ENCODE measurements at places on chromosomes 16 and 17.

DNA sequence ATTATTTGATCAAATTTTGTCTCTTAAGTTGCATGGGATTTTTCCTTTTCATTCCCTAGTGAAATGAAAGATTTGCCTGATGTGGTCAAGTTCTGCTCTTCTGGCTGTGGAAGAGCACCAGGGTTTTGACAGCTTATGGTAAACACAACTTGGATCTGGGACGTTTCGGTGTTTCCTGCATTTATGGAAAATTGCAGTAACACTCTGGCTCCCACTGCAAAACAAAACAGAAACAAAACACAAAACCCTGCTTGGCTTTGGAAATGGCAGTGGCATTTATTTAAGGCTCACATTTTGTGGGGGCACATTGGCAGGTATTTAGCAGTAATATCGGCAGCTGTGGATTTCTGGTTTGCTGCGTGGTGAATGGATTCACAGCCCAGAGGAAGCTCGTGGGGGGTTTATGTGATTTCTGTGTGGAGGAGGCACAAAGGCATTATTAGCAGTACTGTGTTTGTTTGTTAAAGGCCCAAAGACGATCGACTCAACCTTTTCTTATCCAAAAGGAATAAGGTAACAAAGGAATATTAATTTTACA, 377.8 kb downstream of the SNX29 start:
- DNase-seq: no peak

DNA sequence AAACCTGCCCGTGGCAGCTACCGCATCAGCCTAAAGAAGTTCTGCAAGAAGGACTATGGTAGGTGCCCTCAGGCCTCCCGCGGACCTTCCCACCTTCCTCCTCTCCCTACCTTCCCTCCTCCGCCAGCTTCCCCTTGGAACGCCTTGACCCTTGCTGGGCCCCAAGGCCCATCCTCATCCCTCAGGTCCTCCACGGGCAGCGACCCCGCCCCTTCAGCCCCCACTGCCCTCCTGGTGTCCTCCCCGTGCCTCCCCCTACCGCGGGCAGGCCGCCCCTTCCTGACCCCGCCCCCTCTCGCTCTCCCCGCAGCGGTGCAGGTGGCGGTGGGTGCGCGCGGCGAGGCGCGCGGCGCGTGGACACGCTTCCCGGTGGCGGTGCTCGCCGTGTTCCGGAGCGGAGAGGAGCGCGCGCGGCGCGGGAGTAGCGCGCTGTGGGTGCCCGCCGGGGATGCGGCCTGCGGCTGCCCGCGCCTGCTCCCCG, 1.4 kb upstream of the TBC1D24 start:
- no peak for DNase-seq

DNA sequence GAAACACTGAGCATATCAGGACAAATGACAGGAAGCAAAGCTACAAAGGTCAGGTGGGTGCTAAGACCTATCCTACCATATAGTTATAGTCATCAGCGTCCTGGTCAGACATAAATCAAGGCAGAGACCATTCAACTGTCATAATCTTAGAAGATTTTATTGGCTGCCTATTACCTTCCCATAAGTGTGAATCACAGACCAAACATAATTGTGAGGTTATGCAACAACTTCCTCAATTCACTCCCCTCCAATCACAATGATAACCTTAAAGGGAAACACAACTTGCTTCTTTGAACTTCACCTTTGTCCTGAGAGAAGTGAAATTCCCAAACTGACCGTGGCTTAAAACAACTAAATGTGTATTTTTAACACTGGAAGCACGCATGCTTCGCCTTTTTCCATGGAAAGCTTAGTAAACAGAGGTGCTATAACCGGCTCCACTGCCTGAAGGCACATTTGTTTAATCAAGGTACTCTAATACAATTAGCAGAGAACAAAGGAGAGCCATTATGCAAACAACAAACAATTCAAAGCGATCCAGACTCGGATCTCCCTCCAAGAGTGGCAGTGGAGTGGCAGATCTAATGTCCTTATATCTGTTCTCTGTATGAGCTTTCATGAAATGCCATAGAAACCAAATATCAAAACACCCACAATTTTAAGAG, 84.9 kb downstream of the TMEM114 start:
- no peak for DNase-seq

- DNase-seq: peak; percentile 69
These were observed 248.6 kb downstream of the FTO start for GRCh38 chr16:53952215-53953208.

DNA sequence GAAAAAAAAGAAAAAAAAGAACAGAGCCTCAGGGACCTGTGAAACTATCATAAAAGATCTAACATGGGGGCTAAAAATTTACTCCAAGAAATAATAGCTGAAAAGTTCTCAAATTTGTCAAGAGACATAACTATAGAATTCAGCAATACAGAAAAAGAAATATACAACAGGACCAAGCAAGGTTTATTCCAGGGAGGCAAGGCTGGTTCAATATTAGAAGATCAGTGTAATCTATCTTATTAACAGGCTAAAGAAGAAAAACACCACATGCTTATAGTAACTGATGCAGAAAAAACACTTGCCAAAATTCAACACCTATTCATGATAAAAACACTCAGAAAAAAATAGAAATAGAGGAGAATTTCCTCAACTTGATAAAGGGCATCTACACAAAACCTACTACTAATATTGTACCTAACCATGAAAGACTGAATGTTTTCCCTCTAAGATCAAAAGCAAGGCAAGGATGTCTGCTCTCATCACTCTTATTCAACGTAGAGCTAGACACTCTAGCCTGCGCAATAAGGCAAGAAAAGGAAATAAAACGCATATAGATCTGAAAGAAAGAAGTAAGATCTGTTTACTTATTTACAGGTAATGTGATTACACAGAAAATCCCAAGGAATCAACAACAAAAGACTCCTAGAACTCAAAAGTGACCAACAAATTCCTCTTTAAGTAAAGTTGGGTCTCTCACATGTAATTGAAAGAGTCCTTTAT, 1.2 kb upstream of the ACSM3 start:
- no peak for DNase-seq

GRCh38 chr16:70700101-70701020, 14.5 kb upstream of the MTSS2 start:
- DNase-seq: no peak

All from T-helper 2 cell (primary cell).